Astrocyte (in vitro differentiated cells and primary cell): ENCODE measurements at places on chromosomes 7 and 10. TPM values are rescaled to one million over a fixed set of nuclear protein-coding genes. Genes with fewer than 3 reads are reported as not detected.

ARHGEF35 gene
- total RNA-seq, result 4.4 and 5.0 TPM in 2 replicates

DNA sequence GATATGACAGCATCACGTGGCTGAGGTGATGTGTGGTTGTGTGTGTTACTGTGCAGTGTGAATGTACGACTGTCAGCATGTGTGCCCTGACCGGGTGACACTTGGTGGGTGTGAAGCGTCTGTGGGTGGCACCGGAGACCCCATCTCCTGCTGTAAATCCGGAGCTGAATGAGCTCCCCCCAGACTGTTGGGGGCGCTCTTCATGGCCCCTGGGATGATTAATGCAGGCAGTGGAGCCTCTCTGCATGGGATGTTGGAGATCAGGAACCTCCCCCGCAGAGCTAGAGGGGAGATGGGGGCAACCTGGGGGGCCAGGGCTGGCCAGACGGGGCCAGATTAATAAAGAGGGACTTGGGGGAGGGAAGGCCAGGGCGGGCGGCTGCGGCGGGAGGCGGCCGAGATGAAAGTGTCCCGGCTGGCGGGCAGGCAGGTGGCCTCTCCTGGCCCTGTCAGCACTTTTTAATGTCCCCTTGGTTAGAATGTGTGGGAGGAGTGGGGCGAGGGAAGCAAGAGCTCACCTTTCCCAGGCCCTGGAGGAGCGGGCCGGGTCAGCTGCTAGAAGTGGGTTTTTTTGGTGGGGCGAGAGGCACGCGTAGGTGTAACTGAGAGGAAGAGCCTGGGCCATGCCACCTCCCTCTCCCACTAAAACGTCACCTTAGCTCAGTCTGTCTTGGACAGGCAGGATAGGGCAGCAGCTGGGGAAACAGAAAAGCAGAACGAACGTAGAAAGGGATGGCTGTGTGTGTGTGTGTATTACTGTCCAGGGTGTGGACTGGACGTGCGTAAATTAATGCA lies 34.1 kb downstream of the HIF1AN start:
- H3K27ac ChIP-seq, result no peak overlapping the region
- H3K4me3 ChIP-seq, result no peak overlapping the region
- no peak for DNase-seq
- peaks cover 53% of the 10 kb centered on the region for H3K27me3 ChIP-seq
- no peaks in the 10 kb centered on the region for H3K36me3 ChIP-seq

DNA sequence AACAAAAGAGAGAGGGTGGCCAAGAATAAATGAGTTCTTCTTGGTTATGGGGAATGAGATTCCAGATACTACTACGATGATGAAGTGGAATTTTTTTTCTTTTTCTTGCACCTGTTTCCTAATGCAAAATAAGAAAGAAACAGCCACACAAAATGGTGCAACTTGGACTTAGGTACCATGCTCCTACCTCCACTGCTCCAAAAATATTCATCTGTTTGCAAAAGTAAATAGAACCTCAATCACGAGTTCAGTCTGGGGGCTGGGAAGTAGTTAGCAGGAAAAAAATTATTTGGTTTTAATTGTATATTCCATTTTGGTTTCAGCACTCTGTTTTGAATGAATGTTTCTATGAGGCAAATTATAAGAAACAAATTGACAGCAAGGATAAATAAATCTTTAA lies 73.5 kb downstream of the SLC25A13 start:
- no peaks in the 10 kb centered on the region for H3K4me1 ChIP-seq
- no peak for DNase-seq
- H3K4me3 ChIP-seq, result no peak overlapping the region
- no peaks in the 10 kb centered on the region for H3K36me3 ChIP-seq
- H3K27me3 ChIP-seq, result no peaks in the 10 kb centered on the region

- H3K4me1 ChIP-seq, result no peaks in the 10 kb centered on the region
- H3K4me3 ChIP-seq, result no peak overlapping the region
- DNase-seq, result no peak
Observed at GRCh38 chr7:86968618-86969017, 90.8 kb downstream of the ELAPOR2 start.

DNA sequence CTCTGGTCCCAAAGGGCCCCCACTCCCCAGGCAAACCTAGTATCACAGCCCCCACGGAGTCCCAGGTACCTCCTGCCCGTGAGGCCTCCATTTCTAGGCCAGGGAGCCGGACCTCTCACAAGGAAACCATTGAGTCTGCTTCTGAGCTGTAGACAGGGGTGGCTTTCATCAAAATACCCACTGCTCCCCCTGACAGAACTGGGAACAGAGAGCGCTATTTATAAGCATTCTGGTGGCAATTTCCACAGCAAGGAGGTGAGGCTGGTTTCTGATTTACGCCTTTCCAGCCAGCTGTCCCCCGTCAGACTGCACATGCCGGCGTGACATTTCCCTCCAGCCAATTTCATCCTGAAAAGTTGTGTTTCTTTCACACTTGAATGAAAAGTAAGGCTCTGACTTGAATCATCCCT lies 407.5 kb upstream of the PRKCQ start:
- H3K4me3 ChIP-seq, result no peak overlapping the region
- H3K36me3 ChIP-seq, result no peaks in the 10 kb centered on the region
- no peaks in the 10 kb centered on the region for H3K27me3 ChIP-seq
- no peak for DNase-seq
- no peaks in the 10 kb centered on the region for H3K4me1 ChIP-seq

DNA sequence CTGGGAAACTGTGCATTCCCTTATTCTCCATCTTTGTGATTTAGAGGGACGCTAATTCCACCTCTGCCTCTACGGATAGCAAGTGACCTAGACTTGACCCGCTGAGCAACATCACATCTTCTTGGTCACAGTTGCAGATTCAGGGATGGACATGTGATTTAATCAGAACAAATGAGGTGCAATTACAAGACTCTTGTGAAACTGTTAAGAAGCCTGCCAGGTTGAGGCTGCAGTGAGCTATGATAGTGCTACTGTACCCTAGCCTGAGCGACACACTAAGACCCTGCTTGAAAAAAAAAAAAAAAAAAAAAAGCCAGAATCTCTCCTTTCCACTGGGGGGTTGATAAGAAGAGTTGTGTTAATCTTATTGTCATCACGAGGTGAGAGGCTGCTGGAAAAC lies 14.4 kb downstream of the MPLKIP start:
- H3K4me1 ChIP-seq, result no peaks in the 10 kb centered on the region
- DNase-seq, result no peak
- H3K36me3 ChIP-seq, result no peaks in the 10 kb centered on the region

DNA sequence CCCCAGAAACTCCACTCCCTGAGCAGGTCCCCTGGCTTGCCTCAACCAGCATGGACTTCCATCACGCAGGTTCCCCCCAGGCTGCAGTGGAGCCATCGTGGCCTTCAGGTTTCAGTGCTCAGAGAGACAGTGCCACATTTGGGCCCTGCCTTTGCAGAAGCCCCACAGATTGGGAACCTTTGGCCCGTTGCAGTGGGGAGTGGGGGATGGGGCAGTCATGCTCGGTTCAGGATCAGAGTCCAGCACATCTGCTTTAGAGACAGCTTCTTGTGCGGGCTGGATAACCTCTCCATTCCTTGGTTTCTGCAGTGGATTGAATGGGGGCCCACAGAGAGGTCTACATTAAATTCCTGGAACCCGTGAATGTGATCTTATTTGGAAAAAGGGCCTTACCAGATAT lies 183.9 kb downstream of the EBF3 start:
- no peak overlapping the region for H3K27ac ChIP-seq
- H3K27me3 ChIP-seq, result no peaks in the 10 kb centered on the region
- DNase-seq, result no peak
- H3K4me3 ChIP-seq, result no peak overlapping the region
- no peaks in the 10 kb centered on the region for H3K36me3 ChIP-seq

- no peaks in the 10 kb centered on the region for H3K36me3 ChIP-seq
- no peak overlapping the region for H3K27ac ChIP-seq
- DNase-seq, result no peak
- no peaks in the 10 kb centered on the region for H3K27me3 ChIP-seq
- H3K4me3 ChIP-seq, result no peak overlapping the region
- no peaks in the 10 kb centered on the region for H3K4me1 ChIP-seq
Observed at GRCh38 chr7:50389961-50390360, 60.2 kb downstream of the FIGNL1 start.

DNA sequence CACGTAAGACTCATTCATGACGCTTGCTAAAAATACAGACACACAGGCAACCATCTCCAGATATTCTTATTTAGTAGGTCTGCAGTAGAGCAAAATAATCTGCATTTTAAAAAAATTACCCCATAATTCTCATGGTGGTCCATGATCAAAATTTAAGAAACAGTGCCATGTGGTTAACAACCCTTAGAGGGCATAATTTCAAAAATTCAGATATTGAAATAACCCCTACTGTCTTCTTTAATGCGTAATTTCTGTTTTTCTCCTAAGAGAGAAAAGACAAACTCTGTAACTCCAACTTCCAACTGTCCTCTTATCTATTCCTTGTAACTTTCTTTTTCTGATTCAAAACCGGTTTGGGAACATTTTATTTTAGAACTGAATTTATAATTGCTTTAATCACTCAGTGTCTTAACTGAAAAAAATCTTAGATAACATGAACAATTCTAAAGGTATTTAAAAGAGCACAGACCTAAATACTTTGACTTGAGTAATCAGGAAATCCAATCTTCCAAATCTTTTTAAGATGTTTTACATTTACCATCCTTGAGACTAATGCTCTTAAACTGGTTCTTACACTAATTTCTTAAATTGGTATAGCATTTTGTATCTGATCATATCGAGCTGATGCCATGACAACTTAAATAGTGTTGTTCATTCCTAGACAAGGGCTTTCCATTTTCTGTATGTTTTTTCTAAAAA lies 148.0 kb downstream of the GALNT11 start:
- peak; percentile 3 for DNase-seq
- H3K27me3 ChIP-seq, result no peaks in the 10 kb centered on the region
- peaks cover 25% of the 10 kb centered on the region for H3K36me3 ChIP-seq
- H3K27ac ChIP-seq, result no peak overlapping the region
- no peak overlapping the region for H3K4me3 ChIP-seq

DNA sequence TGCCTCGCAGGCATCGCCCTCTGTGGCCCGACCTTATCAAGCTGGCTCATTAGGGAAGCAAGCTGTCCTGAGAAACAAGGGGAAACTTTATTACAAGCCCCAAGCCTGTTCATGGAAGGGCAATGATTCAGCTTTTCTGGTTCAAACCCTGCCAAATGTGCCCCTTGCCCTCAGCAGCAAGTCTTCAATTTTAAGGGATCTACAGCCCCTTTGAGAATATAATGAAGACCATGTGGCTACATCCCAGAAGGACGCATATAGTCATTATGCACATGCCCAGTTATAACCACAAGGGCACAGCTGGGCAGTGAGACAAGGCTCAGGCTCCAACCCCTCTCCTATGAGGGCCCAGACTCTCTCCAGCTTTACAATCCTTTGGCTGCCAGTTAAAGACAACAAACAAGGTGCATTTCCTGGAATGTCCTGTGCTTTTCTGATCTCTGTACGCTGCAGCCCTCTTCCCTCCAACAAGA lies 56.7 kb downstream of the DDC start:
- no peak overlapping the region for H3K4me3 ChIP-seq
- H3K27me3 ChIP-seq, result peaks cover 2% of the 10 kb centered on the region
- H3K27ac ChIP-seq, result no peak overlapping the region
- DNase-seq, result no peak

APBB1IP gene
- 0.23 TPM in 1 of 2 replicates, not detected in the other for total RNA-seq

- no peak overlapping the region for H3K27ac ChIP-seq
- no peak for DNase-seq
- no peaks in the 10 kb centered on the region for H3K36me3 ChIP-seq
Observed at GRCh38 chr7:42099066-42099465, 137.9 kb downstream of the GLI3 start.

DNA sequence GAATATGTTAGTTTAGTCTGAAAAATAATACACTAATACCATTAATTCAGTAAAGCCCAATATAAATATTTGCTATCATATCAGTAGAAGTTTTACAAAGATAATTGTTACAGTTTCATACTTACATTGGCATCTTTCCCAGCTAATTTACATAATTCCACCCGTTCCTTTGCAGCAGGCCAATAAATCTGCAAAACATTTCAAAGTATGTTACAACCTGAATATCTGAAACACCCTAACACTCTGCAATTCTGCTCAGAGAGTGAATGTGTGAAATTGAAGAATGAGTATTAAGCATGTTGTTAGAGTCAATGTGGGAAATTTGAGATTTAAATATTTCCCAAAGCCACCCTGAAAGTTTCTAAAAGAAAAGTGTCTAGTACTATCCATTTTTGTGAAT lies 105.5 kb downstream of the SEMA3D start:
- no peaks in the 10 kb centered on the region for H3K36me3 ChIP-seq
- no peak for DNase-seq
- no peak overlapping the region for H3K27ac ChIP-seq
- no peaks in the 10 kb centered on the region for H3K27me3 ChIP-seq
- H3K4me3 ChIP-seq, result no peak overlapping the region
- H3K4me1 ChIP-seq, result no peaks in the 10 kb centered on the region

CALML3 gene
- not detected in 2 replicates for total RNA-seq

GRCh38 chr10:11522821-11523245 lies 88.6 kb downstream of the USP6NL start:
- H3K4me3 ChIP-seq, result no peak overlapping the region
- H3K27ac ChIP-seq, result no peak overlapping the region
- DNase-seq, result no peak
- H3K27me3 ChIP-seq, result no peaks in the 10 kb centered on the region
- no peaks in the 10 kb centered on the region for H3K36me3 ChIP-seq

LIPF gene
- not detected in 2 replicates for total RNA-seq

DNA sequence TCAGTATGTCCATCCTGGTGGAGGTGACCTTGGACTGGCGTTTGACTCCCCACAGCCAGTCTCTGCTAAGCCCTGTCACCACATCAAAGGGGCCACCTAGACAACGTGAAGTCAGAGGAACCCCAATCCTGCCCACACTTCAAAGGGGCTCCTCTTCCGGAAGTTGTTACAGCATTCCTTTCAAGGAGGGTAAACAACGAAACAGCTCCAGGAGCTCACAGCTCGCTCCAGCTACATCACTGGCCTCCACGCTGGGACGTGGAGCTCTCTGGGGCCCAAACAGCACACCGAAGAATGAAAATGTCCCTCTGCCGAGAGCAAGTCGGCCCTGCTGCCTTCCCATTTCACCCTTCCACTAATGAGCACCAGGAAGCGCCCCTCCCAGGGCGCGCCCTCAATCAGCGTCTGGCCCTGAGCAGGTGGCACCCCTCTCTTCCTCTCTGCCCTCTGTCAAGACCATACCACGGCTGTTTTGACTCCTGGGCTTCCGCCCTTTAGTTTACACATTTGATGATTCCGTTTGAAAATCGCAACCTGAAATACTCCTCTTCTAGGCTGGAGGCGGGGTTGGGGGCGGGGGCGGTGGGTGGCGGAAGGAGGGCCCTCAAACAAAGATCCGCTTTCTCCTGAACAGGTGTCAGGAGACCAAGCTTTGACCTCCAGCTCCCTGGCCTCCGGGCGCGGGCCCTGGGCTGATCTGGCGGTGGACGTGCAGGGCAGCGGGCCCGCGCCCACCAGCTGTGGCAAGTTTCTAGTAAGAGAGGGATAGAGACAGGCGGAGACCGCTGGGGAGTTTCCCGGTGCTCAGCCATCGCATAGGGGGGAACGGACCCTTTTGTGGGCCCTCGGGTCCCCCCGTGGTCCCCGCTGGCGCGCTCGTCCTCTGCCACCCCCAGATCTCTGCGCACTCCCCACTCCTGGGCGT lies 53.1 kb upstream of the KDM7A start:
- no peaks in the 10 kb centered on the region for H3K36me3 ChIP-seq
- H3K4me1 ChIP-seq, result peaks cover 7% of the 10 kb centered on the region
- peaks cover 21% of the 10 kb centered on the region for H3K27me3 ChIP-seq
- no peak for DNase-seq
- H3K4me3 ChIP-seq, result peak overlapping the region; percentile 63
- H3K27ac ChIP-seq, result no peak overlapping the region
